ENCODE measurements at places on chromosomes 2 and 18.

- no peak for DNase-seq
These were observed 498.0 kb downstream of the CCDC85A start for GRCh38 chr2:56681659-56682396.

- DNase-seq, result peak; percentile 19
These were observed 376.5 kb upstream of the KLHL29 start for GRCh38 chr2:23008440-23008839.

- no peak for DNase-seq
These were observed 14.6 kb upstream of the ALPP start for GRCh38 chr2:232363784-232364615.

- DNase-seq, result no peak
These were observed 175.6 kb downstream of the ARL6IP6 start for GRCh38 chr2:152894051-152894450.

DNA sequence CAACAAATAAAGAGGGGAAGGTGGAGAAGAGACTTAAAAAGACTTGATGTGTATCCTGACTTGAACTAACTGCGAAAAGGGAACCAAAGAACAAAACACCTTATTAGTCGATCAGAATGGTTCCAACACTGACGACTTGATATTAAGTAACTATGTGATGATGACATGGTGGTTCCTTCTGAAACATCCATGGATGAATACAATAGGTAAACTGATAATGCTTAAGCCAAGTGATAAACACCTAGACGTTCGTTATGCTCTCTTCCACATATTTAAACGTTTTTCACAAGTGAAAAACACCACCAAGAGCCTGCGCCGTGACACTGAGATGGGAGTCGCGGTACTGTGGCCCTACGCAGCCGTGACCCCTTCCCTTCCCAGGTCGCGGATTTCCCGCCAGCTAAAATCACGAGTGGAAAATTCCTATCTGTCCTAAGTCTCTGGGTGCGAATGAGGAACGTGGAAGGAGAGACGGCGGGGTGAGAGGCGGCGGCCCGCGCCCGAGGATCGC, 797 bp downstream of the TTC32 start:
- no peak for DNase-seq

DNA sequence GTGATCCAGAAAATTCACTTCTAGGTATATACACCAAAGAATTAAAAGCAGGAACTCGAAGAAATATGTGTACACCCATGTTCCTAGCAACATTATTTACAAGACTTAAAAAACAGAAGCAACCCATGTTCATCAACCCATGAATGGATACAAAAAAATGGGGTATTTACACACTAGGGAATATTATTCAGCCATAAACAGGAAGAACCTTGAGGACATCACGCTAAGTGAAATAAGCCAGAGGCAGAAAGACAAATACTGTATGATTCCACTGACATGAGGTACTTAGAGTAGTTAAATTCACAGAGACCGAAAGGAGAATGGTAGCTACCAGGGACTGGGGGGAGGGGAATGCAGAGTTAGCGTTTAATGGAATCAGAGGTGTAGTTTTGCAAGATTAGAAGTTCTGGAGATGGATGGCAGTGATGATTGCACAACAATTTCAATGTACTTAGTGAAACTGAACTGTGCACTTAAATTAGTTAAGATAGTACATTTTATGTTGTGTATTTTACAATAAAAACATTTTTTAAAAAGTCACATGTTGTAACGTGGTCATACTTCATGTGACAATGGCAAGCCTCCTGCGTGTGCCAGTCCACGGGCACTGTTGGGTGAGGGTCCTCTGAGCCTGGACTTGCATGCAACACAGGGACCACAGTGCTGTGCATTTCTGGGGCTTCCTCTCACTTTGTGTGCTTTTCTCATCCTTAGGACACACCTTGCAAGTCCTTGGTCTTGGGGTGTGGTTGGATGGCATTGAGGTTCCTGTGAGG, 206.1 kb upstream of the HDAC4 start:
- peak; percentile 64 for DNase-seq

GRCh38 chr2:70046534-70046933, 40.7 kb upstream of the PCBP1 start:
- no peak for DNase-seq

DNA sequence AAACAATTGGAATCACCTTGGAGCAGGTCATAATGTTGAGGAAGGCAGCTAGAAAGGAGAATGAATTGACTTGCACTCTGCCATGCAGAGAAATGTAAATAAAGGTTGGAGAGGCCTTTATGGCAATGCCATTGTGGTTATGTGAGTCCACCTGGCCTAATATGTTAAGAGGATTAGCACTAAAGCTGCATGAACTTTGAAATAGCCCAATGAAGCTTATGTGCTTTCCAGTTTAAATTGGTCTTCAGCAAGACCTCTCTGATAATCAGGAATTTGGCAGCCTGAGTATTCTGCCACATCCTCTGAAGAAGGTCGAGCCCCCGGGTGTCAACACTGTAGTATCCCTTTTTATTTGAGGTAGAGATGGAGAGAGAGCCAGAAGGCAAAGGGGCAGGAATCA, 464.9 kb downstream of the CDH2 start:
- no peak for DNase-seq

DNA sequence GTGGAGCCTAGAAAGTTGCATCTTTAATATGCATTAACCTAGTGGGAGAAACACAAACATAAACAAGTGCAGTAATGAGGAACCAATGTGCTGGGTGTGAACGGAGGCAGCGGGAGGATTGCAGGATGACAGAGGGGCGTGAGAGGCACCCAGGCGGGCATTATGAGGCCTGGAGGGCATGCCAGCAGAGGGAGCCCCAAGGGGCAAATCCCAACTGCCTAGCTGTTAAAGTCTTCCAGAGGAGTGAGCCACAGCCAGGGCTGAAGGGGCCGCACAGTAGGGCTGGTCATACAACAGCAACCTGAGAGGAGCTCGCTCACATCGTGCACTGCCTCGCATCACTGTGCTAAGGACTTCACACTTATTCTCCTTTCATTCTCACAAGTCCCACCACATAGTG, 13.3 kb upstream of the PRELID3A start:
- no peak for DNase-seq

DNA sequence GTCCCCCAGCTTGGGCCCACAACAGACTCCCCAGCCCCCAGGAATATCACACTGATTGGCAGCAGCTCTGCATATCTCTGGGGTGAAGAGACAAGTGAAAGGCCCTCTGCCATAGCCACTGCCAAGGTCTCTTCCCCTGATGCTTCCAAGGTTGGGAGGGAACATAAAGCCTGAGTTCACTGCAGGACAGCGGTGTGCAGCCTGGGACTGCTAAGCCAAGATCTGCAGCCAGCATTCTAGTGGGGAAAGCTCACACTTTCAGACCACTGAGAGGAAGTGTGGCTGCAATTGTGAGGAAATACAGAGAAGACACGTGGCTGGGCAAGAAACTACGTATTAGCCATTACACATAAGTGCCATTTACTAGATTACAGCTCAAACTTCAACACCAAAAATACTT, 100.7 kb downstream of the MAIP1 start:
- DNase-seq, result no peak

GRCh38 chr2:120770176-120770575, 34.5 kb downstream of the GLI2 start:
- DNase-seq, result no peak

GRCh38 chr2:169072163-169072925, 3.0 kb downstream of the DHRS9 start:
- DNase-seq, result no peak

DNA sequence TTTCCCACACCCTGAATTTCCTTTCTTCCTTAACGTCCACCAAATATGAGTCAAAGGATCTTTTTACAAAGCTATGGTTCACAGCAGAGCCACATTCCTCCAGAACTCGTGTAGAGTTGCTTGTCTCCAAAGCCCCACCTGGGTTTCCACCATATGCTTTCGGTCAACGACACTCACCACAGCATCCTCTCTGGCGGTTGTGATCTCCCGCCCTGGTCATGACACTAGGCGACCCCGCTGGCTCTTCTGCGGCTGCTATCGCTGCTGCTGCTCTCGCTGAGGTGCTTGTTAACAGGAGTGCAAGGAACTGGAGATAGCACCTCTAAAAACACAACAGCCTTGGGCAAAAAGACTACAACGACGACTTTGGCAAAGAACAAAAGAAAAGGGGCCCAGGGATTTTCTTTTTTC, 340 bp downstream of the SLC40A1 start:
- DNase-seq, result no peak

DNA sequence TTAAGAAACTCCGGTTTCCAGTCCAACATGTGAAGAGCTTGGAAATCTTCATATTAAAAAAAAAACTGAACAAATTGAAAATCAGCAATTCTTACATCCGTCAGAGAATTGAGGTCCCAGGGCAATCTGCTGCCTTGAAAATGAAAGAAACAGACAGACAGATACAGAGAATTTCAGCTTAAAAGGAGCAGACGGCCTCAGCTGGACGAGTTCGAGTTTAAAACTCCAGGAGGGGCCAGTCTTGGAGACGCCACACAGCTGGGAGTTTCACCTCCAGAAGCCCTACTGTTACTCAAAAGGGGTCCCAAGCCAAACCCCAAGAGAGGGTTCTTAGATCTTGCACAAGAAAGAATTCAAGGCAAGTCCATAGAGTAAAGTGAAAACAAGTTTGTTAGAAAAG, 226.5 kb upstream of the ARL4C start:
- peak; percentile 25 for DNase-seq

- DNase-seq, result no peak
These were observed 96.6 kb downstream of the SOCS6 start for GRCh38 chr18:70385474-70385873.

- DNase-seq, result no peak
These were observed 711.4 kb upstream of the ACVR2A start for GRCh38 chr2:147133286-147133908.

- peak; percentile 27 for DNase-seq
These were observed 312.2 kb upstream of the EPAS1 start for GRCh38 chr2:45984896-45985473.

GRCh38 chr2:7032371-7032770, 115.2 kb downstream of the RNF144A start:
- no peak for DNase-seq

DNA sequence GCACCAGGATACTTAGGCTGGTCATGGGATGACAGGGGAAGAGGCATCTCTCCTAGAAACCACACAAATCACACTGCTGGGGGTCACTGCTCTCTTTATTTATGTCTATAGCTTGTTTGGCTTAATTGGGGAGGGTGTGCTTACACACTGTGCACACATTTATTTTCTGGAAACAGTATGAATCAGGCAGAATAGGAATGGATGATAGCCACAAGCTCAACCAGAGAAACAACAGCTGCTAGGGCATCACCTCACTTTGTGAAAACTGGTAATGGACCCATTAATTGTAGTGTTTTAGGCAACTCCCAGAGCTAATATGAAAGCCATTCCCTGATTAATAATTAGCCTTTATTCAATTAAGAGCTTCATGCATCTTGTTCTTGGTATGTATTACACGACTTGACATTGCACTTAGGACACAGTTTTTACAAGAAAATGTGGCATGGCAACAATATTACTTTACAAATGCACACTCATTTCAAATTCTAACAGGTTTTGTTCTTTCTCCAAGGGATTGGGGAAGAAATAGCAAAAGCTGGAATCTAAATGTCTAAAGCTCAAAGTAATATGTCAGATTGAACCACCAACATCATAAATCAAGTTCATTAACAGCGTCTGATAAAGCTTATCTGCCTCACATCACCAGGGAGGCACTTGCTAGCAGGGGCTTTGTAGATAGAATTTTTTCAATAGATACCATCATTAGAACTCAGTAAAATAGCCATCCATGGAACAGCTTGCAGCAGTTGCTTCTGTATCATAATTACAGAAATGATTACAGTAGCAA, 361.9 kb upstream of the FSHR start:
- DNase-seq, result no peak

DNA sequence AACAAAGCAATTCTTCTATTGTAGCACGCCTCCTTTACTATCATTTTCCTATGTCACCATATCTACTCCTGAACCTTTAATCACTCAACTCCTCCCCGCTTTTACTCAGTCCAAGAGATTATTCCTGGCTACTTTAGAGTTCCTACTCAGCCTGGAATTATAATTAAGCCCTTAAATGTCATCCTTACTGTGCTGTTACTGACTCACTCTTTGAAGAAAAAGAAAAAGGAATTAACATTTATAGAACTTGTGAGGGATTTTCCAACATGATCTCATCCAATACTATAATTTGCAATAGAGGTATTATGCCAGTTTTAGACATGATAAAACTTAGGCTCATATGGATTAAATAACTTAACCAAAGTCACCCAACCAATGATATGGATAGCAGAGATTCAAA, 61.7 kb downstream of the CCDC88A start:
- DNase-seq, result no peak

Measured in osteocyte (in vitro differentiated cells).